ENCODE measurements at places on chromosomes 3 and 15.

- no peak for DNase-seq
These were observed 225.3 kb upstream of the EPHA3 start for GRCh38 chr3:88882121-88882520.

GRCh38 chr3:71154846-71155245 lies 428.7 kb downstream of the FOXP1 start:
- DNase-seq, result no peak

DNA sequence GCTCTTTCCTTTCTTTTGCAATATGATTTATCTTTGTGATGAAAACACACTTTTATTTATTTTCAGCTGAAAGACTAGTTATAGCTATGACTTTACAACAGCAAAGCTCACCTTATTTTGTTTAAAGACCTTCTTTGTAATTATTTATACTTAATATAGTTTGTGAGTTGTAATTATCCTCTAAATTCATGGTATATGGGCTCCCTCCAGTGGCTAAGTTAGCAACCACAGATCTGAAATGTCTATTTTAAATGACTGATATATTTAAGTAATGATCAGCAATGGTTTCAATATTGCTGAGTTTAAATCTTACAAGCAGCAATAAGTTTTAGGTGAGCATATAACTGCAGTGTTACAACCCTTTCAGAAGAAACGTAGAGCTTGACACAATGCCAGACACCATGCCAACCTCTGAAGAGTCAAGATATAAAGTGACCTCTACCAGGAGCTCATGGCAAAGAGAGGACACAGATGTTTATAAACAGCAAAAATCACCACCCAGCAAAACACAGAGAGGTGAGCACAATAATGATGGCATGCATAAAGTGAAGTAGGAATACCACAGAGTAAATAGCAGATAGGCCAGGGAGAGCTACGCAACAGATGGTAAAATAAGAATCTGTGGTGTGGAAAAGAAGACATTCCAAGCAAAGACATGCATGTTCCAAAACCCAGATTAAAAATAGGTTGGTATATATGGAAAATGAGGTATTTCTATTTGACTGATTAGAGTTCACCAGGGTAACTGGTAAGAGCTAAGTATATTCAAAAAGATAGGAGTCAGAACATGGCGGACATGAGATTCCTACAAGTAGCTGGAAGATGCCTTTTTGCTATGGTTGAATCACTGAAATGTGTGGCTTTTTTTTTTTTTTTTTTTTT lies 143.7 kb upstream of the ZNF385D start:
- no peak for DNase-seq

- no peak for DNase-seq
These were observed at the start of gene ZIC4 for GRCh38 chr3:147406028-147406931. Gene ZIC4 (minus strand): TSS chr3:147406543. CDS start chr3:147402797, 3,746 bp downstream.

GRCh38 chr3:86594838-86595237 lies 396.1 kb downstream of the VGLL3 start:
- DNase-seq, result no peak

GRCh38 chr3:139339219-139339906 lies 4.5 kb upstream of the MRPS22 start:
- no peak for DNase-seq

DNA sequence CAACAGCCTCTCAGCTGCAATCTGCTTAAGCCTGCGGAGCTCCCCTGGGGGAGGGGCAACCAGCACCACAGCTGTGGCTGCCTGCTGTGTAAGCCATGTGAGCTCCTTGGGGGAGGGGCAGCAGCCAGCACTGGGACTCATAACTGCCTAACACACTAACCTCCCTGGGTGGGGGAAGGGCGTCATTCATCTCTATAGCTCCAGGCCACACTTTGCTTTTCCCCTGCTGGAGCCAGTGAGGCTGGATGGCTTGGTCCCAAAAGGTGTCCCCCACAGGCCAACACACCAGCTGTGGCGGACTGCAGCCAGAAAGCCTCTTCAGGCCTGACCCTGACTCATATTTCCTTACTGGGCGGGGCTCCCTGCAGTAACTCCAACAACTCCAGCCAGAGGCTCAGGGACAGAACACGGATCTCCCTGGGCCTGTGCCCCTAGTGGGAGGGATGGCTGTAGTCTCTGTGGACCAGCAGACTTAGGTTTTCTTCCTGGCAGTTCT lies 129.8 kb downstream of the PPM1L start:
- DNase-seq, result no peak

DNA sequence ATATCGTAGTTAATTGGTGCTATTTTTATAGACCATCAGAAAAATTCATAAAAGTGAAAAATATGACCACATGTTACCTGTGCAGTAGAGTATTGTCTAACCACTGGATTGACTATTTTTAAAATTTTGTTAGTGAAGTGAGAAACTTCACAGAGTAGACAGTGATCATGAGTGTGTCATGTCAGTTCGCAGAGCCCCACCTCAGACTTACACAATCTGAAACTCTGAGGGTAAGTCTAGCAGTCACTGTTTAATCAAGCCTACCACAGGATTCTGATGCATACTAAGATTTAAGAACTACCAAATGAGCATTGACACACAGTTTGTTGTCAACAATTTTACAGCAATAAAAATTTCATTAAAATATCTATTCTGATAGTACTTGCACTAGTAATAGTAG lies 552.9 kb upstream of the SUCLG2 start:
- no peak for DNase-seq

DNA sequence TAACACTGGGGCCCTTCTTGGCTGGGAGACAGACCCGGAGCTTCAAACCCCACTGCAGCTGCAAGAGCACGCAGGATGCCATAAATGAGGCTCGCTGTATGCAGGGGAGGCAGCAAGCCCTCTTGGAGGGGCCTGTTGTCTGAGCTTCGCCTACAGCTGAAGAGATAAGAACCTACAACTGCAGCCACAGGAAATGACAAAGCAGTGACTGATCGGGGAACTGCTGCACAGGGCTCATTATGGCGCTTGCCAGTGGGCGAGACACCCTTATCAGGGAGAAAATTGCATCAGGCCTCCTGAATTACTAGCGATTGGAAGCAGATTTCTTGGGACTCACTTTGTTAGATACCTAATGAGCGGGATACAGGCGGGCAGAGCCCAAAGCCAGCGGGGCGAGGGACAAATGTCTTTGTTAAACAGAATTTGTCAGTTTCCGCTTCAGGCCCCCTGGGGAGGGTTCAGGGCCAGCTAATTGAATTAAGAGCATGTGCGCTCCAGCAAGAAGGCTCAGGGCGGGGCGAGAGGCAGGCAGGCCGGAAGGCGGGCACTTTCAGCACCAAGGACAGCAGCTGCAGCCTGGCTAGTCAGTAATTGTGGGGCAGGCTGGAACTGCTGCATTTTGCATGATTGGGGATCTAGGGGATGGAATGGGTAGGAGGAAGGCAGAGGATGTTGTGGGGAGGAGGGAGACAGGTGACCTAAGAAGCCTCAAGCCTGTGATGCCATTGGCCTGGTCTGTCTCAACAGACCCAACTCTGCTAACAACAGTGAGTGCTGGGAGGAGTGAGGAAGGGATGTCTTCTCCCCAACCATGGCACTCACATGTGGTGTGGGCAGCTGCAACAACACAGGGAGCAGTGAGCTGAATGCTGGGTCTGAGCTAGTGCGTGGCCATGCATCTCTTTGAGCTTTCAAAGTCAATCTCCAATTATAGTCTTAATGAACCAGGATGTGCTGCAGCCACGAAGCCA lies 55.3 kb downstream of the CCDC33 start:
- peak; percentile 42 for DNase-seq

DNA sequence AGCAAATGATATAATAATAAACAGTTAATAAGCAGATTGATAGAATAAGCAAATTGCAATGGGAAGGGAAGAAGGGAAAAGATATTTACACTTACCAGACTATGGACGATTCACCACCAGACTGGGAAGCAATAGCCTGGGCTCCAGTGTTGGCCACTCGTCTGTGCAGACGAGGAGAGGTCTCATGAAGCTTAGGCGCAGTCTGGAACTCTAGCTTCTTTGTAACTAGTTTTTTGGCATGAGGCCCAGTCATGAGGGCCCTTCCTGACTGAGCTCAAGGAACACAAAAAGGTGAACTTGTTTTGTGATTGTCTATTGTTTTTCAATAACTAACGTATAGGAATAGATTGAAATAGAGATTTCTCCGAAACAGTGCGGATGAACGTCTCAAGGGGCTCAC lies 63.3 kb upstream of the GATM start:
- DNase-seq, result no peak

DNA sequence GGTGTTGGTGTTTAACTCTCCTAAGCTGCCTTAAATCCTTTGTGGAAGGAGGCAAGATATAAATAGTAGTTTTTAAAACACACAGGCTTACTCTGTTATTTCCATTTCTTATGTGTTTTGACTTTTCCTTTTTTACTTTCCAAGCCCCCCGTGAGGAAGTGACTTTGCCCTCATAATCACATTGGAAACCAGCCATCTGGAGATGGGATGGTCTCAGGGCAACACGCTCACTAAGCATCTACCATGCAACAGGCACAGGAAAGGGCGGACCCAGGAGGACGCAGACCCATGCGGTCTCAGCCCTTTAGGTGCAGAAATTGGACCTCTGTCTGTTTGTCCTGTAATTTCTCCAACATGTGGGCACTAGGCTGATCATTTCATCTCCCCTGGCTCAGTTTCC lies 115.7 kb downstream of the PDZRN3 start:
- DNase-seq, result no peak

All from stimulated activated CD4-positive, alpha-beta T cell treated with anti-CD3 and anti-CD28 coated beads, Interleukin-1b, Interleukin-23, amount 100 ng/mL, for 24 hours (primary cell).